ENCODE measurements at places on chromosomes 7 and 10.

GRCh38 chr10:71218046-71218650, 5.8 kb downstream of the UNC5B start:
- DNase-seq: no peak

GRCh38 chr10:129402459-129402858, 64.6 kb upstream of the MGMT start:
- no peak for DNase-seq

DNA sequence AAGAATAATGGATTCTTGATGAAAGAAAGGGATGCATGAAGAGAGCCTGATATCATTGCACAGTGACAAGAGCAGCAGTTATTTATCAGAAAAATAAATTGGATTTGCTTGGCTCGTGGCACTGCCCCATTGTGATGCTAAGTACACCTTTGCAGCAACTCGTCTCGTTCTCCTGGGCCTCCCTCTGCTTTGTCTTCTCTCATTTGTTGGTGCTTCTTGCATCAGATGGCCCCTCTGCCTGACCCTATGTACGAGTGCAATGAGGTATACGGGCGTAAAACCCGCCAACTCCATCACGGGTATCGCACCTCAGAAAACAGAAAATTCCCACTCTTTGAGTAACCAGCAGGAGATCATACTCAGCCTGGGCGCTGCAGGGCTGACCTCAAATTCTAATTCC, 107.2 kb upstream of the C10orf90 start:
- no peak for DNase-seq

DNA sequence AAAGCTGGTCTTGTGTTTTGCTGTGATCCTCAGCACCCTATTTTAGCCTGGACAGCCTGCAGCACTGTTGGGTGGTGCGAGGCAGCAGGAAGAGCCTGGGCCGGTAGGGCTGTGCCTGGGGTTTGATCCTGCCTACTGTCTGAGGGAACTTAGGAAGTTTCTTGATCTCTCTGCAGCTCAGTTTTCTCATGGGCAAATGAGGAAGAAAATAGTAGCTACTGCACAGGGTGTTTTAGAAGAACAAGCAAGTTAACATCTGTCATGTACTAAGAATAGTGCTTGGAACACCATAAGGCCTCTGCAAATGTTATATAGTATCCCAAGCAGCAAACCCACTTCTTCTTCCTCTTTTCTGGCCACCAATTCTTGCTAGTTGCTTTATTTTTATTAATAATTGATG, 12.0 kb upstream of the AGR2 start:
- no peak for DNase-seq

DNA sequence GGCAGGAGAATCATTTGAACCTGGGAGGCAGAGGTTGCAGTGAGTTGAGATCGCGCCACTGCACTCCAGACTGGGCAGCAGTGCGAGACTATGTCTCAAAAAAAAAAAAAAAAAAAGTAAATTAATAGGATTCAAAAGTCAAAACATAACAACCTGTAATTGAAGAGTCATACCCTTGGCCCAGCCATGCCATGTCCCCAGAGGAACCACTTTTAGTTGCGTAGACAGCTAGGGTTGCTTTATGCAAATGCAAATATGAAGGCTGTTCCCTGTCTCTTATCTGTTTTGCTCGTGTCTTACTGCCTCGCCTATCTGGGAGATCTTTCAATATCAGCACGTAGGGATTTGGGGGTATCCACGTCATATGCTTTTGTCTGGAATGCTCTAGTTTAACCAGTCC, 73.1 kb downstream of the PRKAG2 start:
- no peak for DNase-seq

DNA sequence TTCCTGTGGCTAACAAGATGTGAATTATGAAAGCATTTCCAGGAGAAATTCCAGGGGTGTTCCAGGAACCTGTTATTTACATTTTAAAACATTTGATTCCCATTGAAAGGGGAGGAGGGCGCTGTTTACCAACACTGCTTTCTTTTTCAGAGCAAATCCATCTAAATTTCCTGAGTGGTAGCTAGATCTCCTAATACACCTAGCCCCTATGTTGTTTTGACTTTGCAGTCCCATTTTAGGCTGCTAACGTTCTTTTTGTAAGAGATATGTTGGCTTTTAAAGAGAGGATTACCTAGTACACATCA, 130.8 kb downstream of the TCF7L2 start:
- no peak for DNase-seq

GRCh38 chr10:6135039-6135438, 46.2 kb downstream of the RBM17 start:
- DNase-seq: no peak

GRCh38 chr7:6346581-6346980, 74.2 kb upstream of the CYTH3 start:
- no peak for DNase-seq

DNA sequence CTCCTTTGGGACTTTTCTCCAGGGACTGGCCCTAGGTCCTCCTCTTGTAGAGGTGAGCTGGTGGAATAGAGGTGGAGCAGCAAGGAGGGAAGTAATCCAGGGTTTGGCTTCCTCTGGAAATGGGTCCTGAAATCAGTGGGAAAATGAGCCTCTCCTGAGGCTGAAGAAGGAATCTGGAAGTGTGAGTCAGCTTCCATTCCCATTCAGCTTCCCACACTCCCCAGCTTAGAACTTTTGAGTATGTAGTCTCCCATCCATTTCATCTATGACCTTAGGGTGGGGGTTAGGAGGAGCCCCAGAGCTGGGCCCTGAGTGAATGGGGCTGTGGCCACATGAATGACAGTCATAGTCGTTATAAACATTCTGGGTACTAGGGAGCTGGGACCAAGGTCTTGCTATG, 17.7 kb downstream of the LDB1 start:
- no peak for DNase-seq

GRCh38 chr10:79583488-79584024, 23.3 kb upstream of the SFTPA2 start:
- no peak for DNase-seq

GRCh38 chr10:95588025-95588424, 26.9 kb upstream of the SORBS1 start:
- DNase-seq: no peak

GRCh38 chr7:4042402-4043045, 639.6 kb upstream of the FOXK1 start:
- no peak for DNase-seq

- DNase-seq: no peak
Measured at GRCh38 chr10:125866421-125867029, 14.6 kb downstream of the DHX32 start.

DNA sequence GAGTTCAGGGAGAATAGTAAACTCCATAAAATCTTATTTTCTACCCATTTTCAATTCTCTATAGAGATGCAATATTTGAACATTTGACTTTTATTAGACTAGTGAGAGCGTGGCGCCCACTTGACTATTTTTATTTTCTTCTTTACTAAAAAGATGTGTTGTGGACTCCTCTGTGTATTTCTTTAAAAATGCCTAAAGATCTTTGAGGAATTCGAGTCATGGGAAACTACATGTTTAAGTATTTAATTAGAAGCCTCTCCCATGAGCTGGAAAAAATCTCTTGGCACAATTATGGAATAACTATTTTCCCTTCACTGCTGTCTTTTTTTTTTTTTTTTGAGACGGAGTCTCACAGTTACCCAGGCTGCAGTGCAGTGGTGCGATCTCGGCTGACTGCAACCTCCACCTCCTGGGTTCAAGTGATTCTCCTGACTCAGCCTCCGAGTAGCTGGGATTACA, 124.2 kb downstream of the ARHGAP12 start:
- no peak for DNase-seq

DNA sequence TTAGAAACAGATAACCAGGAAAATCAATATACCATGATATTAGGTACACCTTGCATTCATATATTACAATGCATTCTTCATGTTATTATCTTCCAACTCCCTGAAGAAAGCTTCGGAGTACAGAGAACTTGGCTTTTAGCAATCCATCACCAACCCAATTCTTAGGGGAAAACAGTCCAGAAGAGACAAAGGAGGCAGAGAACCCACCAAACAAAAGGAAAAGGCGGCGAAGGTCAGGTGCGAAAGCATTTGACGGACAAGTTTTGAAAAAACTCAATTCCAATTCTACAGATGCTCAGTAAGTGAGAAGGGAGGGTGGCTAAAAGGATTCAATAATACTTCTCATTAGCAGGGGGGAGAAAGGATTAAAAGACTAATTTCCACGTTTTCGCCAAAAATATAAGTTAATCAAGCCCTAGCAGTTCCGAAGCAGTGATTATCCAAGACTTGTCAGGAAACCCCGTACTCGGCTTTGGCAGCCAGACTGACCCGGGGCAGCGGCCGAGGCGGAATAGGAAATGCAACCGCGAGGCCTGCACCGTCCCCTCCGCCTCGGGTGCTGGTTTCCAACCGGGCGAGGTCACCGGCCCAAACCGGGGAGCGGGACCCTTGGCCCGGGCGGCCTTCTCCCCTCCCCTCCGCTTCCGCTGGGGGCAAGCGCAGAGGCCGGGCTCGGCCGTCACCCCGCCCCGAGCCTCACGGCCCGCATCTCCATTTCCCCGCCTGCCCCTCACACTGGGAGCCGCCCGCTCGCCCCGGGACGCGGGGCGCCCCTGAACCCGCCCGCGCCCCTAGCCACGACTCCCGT, 747 bp downstream of the GDI2 start:
- peak; percentile 79 for DNase-seq

- DNase-seq: no peak
Measured at GRCh38 chr10:54854389-54854788, 53.4 kb upstream of the PCDH15 start.

- no peak for DNase-seq
Measured at GRCh38 chr10:4894335-4894734, 68.3 kb downstream of the AKR1E2 start.

- peak; percentile 40 for DNase-seq
Measured at GRCh38 chr7:128153436-128153835, 87.6 kb upstream of the LEP start.

DNA sequence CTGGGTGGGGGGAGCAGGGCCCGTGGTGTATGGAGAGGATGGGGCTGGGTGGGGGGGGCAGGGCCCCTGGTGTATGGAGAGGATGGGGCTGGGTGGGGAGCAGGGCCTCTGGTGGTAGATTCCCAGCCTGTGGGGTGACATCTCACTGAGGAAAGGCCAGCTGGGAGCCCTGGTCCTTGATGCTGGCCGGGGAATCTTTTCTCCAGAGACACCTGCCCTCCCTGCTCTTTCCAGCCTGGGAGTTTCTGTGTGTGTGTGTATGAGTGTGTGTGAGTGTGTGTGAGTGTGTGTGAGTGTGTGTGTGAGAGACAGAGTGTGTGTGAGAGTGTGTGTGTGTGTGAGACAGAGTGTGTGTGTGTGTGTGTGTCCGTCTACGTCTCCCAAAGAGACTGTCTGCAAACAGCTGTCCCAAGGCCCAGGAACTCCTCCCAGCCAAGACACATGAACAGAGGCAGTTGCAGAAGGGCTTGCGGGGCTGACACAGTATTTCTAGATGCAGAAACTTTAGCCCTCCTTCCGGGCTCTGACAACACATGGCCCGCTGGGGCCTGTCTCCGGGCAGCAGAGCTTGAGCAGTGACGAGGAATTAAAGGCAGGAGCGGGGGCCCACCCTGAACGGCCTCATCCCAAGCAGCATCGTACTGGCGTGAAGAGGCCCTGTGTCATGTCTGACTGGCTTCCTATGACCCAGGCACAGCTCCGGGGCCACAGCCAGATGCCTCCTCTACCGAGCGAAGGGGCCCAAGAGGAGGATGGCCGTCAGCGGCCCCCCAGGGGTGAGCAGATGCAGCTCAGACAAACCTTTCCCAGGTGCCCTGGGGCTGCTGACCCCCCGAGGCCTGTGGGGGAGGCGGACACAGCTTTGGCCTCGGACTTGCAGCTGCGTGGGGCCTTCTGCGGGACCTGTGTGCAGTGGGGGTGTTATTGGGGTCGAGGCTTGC, 24.3 kb downstream of the FAM20C start:
- DNase-seq: no peak

GRCh38 chr10:89450901-89451300, 36.5 kb downstream of the IFIT5 start:
- no peak for DNase-seq

- DNase-seq: no peak
Measured at GRCh38 chr7:139762886-139763285, 14.9 kb downstream of the HIPK2 start.

DNA sequence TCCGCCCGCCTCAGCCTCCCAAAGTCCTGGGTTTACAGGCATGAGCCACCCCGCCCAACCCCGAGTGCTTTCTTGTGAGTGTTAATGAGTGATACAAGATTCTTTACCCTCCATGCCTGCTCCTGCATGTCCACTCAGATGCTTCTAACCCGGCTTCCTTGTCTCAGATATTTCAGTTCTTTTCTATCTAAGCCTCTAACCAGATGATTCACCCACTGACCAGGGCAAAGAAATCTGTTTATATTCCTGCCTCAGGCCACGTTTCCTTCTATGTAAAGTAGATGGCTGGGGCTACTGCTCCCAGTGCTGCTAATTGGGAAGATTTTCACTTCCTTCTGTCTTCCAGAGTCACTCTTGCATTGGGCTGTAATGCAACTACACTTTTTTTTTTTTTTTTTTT, 395.1 kb upstream of the ANKRD30A start:
- DNase-seq: no peak

GRCh38 chr10:86413046-86413728, 46.6 kb upstream of the GRID1 start:
- DNase-seq: no peak

GRCh38 chr7:101947899-101948298, 130.5 kb downstream of the CUX1 start:
- DNase-seq: no peak

GRCh38 chr10:120584786-120585185, 127.8 kb downstream of the PLPP4 start:
- no peak for DNase-seq

GRCh38 chr10:80186364-80187012, 18.8 kb downstream of the ANXA11 start:
- no peak for DNase-seq

DNA sequence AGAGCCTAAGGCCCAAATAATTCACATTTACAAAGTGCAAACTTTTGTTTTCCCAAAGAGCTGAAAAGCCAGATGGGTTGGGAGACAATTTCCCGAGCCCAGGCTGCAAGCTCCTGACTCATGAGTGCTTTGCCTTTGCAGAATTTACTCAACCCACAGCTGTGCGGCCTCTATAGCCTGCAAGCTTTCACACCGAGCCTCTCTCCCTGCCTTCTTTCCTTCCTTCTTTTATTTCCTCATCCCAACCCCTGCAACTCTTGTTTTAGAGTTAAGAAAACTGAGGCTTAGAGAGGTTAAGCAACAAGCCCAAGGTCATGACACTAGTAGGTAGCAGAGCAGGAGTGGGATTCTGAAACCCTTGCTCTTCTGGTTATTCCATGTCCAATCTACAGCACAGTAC, 203.0 kb upstream of the GPR26 start:
- DNase-seq: no peak

- DNase-seq: no peak
Measured at GRCh38 chr10:120770496-120770895, 80.7 kb upstream of the WDR11 start.
